ENCODE measurements at places on chromosomes 16 and 17.
A peak's percentile ranks its signal among the peaks of the same experiment; 100 is the strongest.

- no peak for DNase-seq
Measured at GRCh38 chr17:39625198-39625785, 1.5 kb upstream of the PPP1R1B start.

DNA sequence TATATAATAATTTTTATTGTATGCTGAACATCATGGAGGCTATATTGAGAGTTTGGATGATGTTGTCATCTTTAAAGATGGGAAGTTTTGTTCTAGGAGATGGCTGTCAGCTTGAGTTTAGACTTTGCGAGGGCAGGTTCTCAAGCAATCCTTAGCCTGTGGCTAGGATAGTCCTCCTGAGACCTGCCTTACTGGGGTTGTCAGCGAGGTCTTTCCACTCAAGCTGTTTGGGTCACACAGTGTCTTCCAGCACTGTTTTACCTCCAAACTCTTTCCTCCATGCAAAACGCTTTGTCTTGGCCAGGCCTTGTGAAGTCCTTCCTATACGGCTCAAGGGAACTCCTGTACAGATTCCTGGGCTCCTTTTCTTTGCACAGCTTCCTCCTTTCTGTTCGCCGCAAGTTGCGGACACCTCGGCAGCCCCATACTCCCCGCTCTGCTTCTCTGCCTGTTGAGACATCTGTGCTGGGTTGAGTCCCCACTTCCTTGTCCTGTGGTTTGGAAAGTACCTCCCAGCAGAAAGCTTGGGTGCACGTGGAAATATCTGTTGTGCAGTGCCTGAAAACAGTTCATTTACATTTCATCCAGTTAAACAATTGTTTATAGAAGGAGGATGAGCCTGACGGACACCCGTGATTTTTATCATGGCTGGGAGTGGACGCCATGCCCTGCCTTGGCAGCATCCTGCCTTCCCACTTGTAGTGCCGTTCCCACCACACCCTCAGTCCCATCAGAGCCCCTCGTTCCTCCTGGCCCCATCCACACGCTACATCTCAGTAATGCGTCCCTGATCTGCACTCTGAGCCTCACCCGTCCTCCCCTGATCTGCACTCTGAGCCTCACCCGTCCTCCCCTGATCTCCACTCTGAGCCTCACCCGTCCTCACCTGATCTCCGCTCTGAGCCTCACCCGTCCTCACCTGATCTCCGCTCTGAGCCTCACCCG, 55.0 kb upstream of the CBFA2T3 start:
- peak; percentile 37 for DNase-seq

GRCh38 chr17:13416748-13417363, 184.9 kb downstream of the HS3ST3A1 start:
- no peak for DNase-seq

DNA sequence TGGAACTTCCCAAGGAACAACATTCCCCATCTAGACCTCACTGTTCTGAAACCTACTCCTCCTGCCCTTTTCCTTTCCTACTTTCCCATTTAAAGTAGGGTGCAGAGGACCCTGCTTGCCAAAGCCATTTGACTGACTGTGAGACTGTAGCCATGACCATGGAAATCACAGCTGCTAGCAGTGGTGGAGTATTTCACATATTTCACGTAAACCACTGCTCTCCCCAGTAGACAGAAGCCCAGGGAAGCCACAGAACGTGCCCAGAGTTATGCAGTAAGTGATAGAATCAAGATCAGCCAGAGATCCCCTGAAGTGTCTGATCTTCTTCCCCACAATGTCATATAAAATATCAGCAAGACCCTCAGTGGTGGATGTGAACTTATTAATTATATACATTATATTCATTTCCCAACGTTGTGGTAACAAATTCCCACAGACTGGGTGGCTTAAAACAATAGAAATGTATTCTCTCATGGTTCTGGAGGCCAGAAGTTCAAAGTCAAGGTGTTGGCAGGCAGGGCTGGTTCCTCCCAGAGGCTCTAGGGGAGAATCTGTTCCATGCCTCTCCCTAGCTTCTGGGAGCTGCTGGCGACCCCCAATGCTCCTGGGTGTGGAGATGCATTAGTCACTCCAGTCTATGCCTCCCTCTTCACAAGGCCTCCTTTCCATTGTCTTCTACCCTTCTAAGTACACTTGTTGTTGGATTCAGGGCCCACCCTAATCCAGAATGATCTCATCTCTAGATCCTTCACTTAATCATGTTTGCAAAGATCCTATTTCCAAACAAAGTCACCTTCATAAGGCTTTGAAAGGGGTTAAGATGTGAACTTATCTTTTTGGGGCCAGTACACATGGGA, 20.7 kb upstream of the PRM1 start:
- no peak for DNase-seq

GRCh38 chr17:60934723-60935122, 257.1 kb downstream of the BCAS3 start:
- DNase-seq = no peak

DNA sequence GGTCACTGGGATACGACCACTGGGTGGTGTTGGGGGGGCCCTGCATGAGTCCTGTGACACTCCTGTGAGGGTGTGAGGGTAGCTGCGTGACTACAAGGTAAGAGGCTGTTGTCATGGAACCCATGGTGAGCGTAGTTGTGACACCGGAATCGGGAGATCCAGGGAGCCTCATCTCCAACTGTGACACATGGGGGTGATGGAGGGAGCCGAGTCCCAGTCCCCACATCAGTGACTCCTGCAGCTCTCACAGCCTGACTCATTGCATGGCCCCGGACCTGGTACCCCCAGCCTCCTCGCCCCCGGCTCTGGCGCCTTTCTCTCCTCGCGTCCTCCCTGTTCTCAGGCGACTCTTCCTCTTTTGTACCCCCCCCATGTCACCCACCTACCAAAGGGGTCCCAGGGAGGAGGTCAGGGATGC, 14.2 kb downstream of the CDH16 start:
- no peak for DNase-seq

DNA sequence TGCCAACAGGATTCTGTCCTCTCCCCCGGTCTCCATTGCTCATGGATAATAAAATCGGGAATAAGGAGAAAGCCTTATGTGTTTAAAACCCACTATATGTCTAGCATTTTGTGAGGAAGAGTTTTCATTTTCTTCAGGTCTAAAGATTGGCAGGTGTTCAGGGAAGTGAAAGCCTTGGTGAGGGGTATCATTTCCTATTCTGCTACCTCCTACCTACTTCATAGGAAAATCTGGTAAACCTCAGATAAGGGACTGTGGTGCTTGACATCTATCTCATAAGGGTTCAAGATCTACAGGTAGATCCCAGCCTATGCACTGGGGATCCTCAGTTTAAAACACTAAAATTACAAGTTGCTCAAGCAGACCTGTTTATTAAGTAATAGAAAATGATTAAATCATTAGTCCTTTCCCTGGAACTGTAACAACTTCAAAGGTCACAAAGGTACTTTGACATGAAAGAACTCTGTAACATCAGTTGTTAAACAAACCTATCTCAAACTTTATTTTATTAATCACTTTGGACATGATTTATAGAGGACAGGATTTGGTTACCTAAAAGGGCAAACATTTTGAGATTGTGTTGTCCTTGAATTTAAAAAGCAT, 6.5 kb downstream of the MOSMO start:
- DNase-seq = no peak

GRCh38 chr16:558298-559020, 1.7 kb upstream of the PRR35 start:
- no peak for DNase-seq

- DNase-seq = no peak
Measured at GRCh38 chr17:61284746-61285145, 114.9 kb upstream of the TBX2 start.

GRCh38 chr16:15038689-15039088, 17.2 kb downstream of the NTAN1 start:
- no peak for DNase-seq

GRCh38 chr16:87801679-87802259, 36.0 kb upstream of the KLHDC4 start:
- DNase-seq = no peak

DNA sequence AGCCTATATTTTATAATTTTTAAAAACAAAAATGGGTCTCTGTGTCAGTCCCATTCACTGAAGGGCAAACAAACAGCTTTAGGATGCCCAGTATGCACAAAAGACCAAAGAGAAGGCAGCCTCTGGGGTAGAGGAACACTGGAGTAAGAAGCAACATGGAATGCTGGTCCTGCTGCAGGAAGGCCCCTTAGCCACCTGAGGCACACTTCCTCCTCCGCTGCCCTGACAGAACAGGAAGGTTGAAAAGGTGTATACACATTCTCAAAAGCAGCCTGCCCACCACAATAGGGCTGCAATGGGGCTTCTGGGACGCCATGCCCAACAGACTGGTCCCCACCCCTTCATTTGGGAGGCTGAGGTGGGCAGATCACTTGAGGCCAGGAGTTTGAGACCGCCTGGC, 19.5 kb downstream of the TOM1L2 start:
- DNase-seq = no peak

GRCh38 chr16:78460428-78460827, 361.0 kb downstream of the WWOX start:
- no peak for DNase-seq

- no peak for DNase-seq
Measured at GRCh38 chr17:42618442-42619150, 9.1 kb downstream of the TUBG1 start.

- DNase-seq = no peak
Measured at GRCh38 chr16:87705771-87706277, 60.0 kb downstream of the KLHDC4 start.

DNA sequence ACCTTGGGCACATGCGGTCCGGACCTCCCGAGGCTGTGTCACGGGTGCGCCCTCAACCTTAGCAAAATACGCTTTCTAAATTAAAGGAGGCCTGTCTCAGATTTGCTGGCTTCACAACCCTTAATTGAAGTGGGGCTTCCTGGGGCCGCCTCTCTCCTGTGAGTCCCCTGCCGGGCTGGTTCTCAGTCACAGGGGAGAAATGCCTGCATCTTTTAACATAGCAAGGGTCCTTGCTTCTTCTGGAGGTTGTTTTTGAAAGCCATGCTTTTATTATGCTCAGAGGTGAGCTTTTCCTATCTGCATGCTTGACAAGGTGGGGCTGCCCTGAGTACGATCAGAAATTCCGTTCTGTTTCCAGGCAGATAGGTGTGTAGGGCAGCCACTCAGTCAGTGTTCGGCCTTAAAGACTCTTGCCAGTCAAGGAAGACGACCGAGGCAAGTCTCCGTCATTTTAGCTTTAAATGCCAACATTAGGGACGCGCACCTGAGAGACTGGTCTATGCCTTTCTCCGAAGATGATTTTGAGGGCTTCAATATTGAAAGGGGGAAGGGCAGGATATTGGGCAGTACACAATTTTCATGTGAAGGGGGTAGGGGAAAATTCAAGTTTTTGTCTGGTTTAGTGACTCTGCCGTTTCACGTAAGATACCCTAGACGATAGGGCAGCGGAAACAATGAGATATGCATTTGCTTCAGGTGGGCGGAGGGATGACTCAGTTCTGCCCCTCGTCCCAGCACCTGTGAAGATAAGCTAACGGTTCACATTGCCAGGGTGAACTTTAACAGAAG, 5.5 kb upstream of the SLC7A5 start:
- no peak for DNase-seq

- no peak for DNase-seq
Measured at GRCh38 chr17:78915872-78916632, 9.1 kb downstream of the TIMP2 start.

DNA sequence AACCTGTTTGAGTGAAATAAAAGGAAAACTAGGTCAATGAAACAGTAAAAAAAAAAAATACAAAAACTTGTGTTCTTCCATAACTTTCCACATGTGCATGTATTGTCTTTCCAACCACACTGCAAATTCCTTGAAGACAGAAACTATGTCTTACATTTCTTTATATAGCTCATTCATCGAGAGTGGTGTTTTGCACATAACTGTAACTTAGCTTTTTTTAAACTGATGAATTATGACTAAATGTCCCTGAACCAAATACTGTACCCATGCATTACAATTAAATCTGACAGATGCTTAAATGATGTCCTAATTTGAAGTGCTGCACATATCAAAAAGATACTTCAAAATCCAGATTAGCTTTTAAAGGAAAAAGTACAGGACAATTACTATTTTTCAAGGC, 50.1 kb downstream of the BRIP1 start:
- no peak for DNase-seq

- DNase-seq = no peak
Measured at GRCh38 chr16:84138824-84139627, 6.0 kb downstream of the HSDL1 start.

GRCh38 chr17:16381496-16381820, 567 bp downstream of the UBB start:
- DNase-seq = no peak

DNA sequence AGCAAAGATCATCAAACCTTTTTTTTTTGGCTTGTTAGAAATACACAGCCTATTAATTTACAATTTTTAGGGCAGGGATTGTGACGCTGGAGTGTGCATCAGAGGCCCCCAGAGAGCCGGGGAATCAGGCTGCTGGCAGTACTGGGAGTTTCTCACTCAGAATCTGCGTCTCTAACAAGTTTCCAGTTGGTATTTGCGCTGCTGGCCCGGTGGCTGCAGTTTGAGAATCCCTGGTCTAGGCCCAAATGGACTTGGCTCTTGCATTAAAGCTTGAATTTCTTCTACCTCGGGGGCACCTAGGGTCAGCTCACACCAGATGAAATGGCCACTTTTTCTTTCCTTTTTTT, 150.9 kb upstream of the CIBAR2 start:
- DNase-seq = no peak

DNA sequence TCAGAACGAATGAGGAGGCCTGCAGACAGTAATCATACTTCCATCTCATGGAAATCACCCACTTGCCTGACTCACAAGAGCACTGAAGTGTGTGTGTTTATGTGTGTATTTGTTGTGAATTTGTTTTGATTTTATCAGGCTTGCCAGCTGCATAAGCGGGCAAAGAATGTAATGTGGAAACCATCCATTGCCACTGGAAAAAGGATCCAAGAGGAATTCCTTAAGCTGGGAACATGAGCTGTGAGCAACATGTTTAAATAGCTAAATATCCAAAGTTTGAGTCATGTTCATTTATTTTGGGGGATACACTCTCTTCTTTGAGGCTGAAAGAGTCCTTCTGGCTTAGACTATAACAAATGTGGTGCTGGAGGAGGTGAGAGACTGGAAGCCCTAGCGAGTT, 198.4 kb upstream of the TBX2 start:
- no peak for DNase-seq

GRCh38 chr17:33234930-33235685, 58.0 kb downstream of the ASIC2 start:
- no peak for DNase-seq

GRCh38 chr17:41002814-41003213, 3.1 kb upstream of the KRTAP3-2 start:
- DNase-seq = no peak

- no peak for DNase-seq
Measured at GRCh38 chr17:16361874-16362273, 8.6 kb upstream of the CENPV start.
